ENCODE measurements at places on chromosomes 12 and 14.

GRCh38 chr12:46386360-46386867 lies 13.8 kb upstream of the SLC38A2 start:
- no peaks in the 10 kb centered on the region for H3K27me3 ChIP-seq
- H3K4me3 ChIP-seq: no peak overlapping the region
- DNase-seq: no peak
- peak overlapping the region; percentile 8 for H3K27ac ChIP-seq
- H3K4me1 ChIP-seq: peaks cover 51% of the 10 kb centered on the region

- H3K27me3 ChIP-seq: no peaks in the 10 kb centered on the region
- no peak for DNase-seq
- no peaks in the 10 kb centered on the region for H3K36me3 ChIP-seq
- no peak overlapping the region for H3K4me3 ChIP-seq
- H3K4me1 ChIP-seq: no peaks in the 10 kb centered on the region
These were observed 199.1 kb downstream of the SLC5A8 start for GRCh38 chr12:101010896-101011295.

- DNase-seq: no peak
- no peaks in the 10 kb centered on the region for H3K36me3 ChIP-seq
- no peak overlapping the region for H3K4me3 ChIP-seq
- peak overlapping the region; percentile 91 for H3K27ac ChIP-seq
- no peaks in the 10 kb centered on the region for H3K27me3 ChIP-seq
These were observed 1.6 kb downstream of the OGFOD2 start for GRCh38 chr12:122976648-122976975.

DNA sequence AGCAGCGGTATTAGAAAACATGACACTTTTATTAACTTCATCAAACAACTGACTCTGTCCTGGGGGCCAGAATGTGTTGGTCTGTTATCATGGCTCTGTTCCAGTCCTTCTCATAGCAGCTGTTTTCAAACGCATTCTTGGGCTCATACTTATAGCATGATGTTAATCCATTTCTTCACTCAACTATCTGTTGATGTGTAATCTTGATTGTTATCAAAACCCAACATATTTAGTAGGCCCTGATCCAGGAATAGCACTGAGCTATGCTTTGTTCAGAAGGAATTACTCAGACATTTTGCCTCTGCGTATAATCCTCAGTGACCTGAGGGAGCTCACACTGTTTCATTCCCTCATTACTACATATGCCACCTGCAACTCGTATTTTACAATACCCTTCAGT lies 315.9 kb downstream of the BMP4 start:
- no peak overlapping the region for H3K4me3 ChIP-seq
- no peaks in the 10 kb centered on the region for H3K4me1 ChIP-seq
- no peaks in the 10 kb centered on the region for H3K27me3 ChIP-seq
- H3K36me3 ChIP-seq: no peaks in the 10 kb centered on the region
- no peak overlapping the region for H3K27ac ChIP-seq

GRCh38 chr12:29223956-29224543 lies 75.0 kb downstream of the FAR2 start:
- no peak overlapping the region for H3K4me3 ChIP-seq
- no peak overlapping the region for H3K27ac ChIP-seq
- no peaks in the 10 kb centered on the region for H3K27me3 ChIP-seq
- no peaks in the 10 kb centered on the region for H3K36me3 ChIP-seq
- H3K4me1 ChIP-seq: no peaks in the 10 kb centered on the region

DNA sequence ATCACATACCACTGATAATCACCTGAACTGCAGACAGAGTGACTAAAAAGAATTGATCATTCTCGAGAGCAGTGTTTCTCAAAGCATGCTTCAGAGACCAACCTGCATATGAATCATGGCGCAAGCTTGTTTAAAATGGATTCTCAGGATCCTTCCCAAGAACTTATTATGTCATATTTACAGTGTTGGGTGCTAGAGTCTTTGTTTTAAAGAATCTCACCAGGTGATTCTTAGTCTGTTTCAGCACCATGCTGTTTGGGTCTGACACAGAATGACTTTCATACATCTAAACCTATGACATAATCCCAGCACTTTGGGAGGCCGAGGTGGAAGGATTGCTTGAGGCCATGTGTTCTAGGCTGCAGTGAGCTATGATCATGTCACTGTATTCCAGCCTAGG lies 31.3 kb upstream of the SSPN start:
- H3K36me3 ChIP-seq: no peaks in the 10 kb centered on the region
- no peak overlapping the region for H3K4me3 ChIP-seq
- H3K4me1 ChIP-seq: no peaks in the 10 kb centered on the region

DNA sequence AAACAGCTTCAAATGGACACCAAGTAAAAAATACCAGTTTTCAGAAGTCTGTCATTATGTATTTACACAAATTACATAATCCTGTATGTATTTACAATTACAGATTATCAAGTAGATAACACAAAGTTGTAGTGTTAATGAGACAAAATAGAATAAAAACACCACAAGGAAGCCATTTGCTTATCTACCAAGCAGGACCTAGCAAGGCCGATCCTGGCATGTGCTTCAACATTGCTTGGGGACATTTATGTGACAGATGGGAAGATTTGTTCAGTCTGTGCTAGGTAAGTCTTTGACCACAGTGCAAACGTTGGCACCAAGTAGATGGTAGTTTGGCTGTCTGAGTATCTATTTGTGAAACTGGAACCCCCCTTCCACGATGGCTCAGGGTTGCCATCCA lies 35.8 kb downstream of the BCAT1 start:
- no peaks in the 10 kb centered on the region for H3K36me3 ChIP-seq
- H3K27me3 ChIP-seq: no peaks in the 10 kb centered on the region
- no peak overlapping the region for H3K4me3 ChIP-seq
- H3K4me1 ChIP-seq: no peaks in the 10 kb centered on the region
- no peak for DNase-seq
- no peak overlapping the region for H3K27ac ChIP-seq

DNA sequence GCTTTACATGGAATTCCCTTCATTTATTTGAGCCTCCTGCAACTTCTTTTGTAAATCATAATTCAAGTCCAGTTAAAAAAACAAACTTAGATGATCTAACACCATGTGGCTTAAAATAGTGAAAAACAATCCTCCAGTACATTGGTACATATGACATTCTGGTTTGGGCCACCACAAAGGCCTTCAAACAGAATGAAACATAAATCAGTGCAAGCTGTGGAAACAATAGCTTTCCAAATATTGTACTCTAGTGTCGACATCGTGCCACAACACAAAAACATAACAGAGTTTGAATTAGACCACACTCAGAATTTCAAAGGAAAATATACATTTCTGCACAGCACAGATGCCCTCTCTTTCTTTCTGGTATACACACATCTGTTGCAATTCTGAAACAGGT lies 751.3 kb downstream of the SLC6A15 start:
- no peak overlapping the region for H3K4me3 ChIP-seq
- DNase-seq: no peak
- no peaks in the 10 kb centered on the region for H3K36me3 ChIP-seq
- H3K4me1 ChIP-seq: peaks cover 4% of the 10 kb centered on the region
- H3K27ac ChIP-seq: no peak overlapping the region

DNA sequence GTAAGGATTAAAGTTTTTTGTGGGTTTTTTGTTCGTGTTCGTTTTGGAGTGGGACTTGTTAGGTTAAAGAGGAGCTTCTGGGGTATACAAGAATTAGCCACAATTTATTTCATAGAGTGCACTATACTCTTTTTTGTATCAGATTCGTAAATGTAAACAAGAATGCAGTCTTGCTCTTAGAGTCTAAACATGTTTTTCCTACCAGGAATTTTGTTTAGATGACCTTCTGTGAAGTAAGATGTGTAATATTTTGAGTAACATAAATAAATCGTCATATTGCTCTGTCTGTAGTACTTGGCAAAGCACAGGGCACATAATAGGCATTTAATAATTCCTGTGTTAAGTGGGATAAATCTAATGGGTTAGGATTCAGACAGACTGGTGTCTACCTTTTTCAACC lies 9.6 kb downstream of the CNOT2 start:
- no peak overlapping the region for H3K27ac ChIP-seq
- no peak overlapping the region for H3K4me3 ChIP-seq
- no peaks in the 10 kb centered on the region for H3K27me3 ChIP-seq

GRCh38 chr14:65065719-65066118 lies 36.6 kb downstream of the MAX start:
- H3K36me3 ChIP-seq: peaks cover 24% of the 10 kb centered on the region
- no peaks in the 10 kb centered on the region for H3K4me1 ChIP-seq
- no peaks in the 10 kb centered on the region for H3K27me3 ChIP-seq
- peak overlapping the region; percentile 45 for H3K27ac ChIP-seq
- no peak for DNase-seq
- H3K4me3 ChIP-seq: no peak overlapping the region

GRCh38 chr12:91877022-91877421 lies 268.6 kb downstream of the BTG1 start:
- peak; percentile 63 for DNase-seq
- no peak overlapping the region for H3K4me3 ChIP-seq
- no peak overlapping the region for H3K27ac ChIP-seq

DNA sequence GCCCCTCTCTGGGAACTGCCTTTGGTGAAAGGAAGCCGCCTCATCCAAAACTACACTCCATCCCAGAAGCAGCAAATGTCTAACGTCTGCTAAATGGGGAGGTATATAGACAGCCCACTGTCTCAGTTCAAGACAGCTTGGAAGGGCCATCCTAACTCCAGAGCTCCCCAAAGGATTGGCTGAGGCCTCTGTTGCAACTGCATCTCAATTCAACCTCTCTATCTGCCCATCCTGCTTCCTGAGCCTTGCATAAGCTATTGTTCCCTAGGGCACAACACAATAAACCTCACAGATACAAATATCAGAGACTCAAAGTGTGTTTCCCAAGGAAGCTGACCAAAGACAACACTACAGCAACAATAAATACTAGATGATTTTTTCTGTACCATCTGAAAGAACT lies 495.2 kb upstream of the SOX5 start:
- H3K27ac ChIP-seq: no peak overlapping the region
- peaks cover 6% of the 10 kb centered on the region for H3K4me1 ChIP-seq
- no peak overlapping the region for H3K4me3 ChIP-seq

DNA sequence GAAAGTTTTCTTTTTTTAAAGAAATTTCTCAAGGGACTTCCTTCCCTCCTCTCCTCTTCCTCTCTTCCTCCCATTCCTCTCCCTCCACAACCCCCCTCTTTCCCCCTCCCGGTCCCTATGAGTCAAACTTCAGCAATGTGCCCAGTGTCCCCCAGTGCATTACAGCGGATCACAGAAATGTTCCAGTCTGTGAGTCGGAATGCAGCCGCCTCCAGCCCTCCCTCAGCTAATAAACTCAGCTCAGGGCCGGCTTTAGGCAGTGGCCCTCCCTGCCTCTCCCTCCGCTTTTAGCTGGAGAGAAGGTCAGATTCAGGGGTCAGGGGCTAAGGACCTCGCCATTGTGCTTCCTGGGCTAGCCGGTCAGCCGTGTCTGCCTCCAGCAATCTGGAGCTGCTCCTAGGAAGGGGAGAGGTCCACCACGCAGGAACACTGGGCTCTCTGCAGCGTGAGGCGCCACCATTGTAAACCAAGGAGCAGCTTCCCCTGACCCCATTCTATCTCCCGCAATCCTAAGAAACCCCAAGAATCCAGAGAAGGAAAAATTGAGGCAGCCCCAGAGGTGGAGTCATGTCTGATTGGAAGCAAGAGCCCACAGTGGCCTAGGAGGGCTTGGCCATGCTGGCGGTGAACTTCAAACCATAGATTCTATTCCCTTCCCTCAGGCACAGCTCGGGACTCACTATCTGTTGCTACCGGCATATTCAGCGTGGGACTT lies 1.1 kb upstream of the HDAC7 start:
- peak overlapping the region; percentile 94 for H3K27ac ChIP-seq
- H3K36me3 ChIP-seq: no peaks in the 10 kb centered on the region
- peaks cover 47% of the 10 kb centered on the region for H3K4me1 ChIP-seq
- no peaks in the 10 kb centered on the region for H3K27me3 ChIP-seq
- peak; percentile 98 for DNase-seq

- DNase-seq: no peak
- H3K36me3 ChIP-seq: no peaks in the 10 kb centered on the region
- no peaks in the 10 kb centered on the region for H3K27me3 ChIP-seq
- H3K27ac ChIP-seq: no peak overlapping the region
- no peak overlapping the region for H3K4me3 ChIP-seq
- H3K4me1 ChIP-seq: no peaks in the 10 kb centered on the region
These were observed 32.4 kb downstream of the EPS8 start for GRCh38 chr12:15756822-15757221.

GRCh38 chr14:74841230-74842207 lies 34.4 kb downstream of the PROX2 start:
- DNase-seq: no peak
- H3K36me3 ChIP-seq: no peaks in the 10 kb centered on the region
- H3K27ac ChIP-seq: no peak overlapping the region
- no peak overlapping the region for H3K4me3 ChIP-seq
- H3K27me3 ChIP-seq: no peaks in the 10 kb centered on the region

DNA sequence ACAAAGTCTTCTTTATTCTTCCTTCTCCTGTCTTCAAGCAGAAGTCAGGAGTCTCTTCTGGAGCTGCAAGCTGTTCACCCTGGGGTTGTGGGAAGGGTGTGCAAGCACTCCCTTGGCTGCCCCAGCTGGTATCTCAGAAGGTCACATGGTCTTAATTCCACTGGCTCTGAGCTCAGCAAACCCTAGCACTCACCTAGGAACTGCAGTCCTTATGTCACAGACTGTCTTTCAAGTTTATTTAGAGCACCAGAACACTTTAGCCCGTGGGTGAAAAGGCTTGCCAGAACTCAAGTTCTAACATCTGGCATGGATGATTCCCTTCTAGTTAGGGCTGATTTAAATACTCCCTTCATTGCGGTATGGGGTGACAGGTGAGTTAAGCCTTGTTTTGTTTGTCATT lies 379.0 kb downstream of the CCER1 start:
- H3K27me3 ChIP-seq: no peaks in the 10 kb centered on the region
- DNase-seq: peak; percentile 14

DNA sequence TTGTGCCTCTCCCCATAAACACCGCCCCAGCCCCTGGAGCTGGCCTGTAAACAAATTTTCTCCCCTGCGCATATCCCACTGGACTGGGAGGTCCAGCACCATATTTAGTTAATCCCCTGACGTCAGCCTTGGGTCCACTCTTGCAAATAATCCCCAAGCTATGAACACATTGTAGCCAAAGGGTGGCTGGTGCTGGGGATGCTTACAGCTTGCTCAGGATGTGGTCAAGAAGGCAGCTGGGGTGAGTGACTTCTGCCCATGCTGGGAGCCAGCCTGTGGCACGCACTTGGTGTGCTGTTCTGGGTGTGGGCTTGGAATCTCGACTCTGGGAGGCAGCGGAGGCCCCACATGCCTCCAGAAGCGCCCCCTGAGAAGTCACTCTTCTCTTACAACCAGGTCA lies 32.1 kb downstream of the CMKLR1 start:
- no peak overlapping the region for H3K27ac ChIP-seq
- no peaks in the 10 kb centered on the region for H3K27me3 ChIP-seq
- no peak overlapping the region for H3K4me3 ChIP-seq
- H3K36me3 ChIP-seq: no peaks in the 10 kb centered on the region
- no peak for DNase-seq

Measured in cardiac muscle cell (in vitro differentiated cells and primary cell).